ENCODE measurements at places on chromosomes 13 and 19.
A peak's percentile ranks its signal among the peaks of the same experiment; 100 is the strongest.

GRCh38 chr13:110290826-110291225 lies 16.1 kb downstream of the COL4A1 start:
- DNase-seq = no peak

DNA sequence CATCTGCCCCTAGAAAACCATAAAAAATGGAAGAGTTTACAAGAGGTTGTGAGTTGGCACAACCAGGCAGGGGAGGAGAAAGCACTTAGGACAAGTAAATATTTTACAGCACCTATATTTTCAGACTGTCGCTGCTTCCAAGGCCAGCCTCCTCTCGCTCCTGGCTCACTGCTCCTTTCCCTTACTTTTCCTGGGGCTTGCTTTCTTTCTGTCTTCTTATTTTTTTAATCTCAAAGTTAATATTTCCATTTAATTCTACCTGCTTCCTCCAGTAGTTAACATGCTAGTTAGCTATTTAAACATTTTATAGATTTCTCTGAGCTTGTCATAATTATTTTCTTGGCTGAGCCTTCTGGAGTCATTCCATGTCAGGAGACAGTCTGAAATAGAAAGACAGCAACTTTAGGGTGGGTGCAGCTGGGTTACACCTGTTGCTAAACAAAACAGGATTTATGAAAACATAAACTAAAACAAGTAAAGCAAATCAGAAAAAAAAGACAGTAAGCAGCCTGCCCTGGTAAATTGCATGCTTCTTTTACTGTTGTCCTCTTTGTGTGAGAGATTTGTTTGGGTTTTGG lies 330.1 kb downstream of the DLEU7 start:
- DNase-seq = no peak

GRCh38 chr13:47094734-47095434 lies 198.0 kb upstream of the HTR2A start:
- DNase-seq = no peak

- DNase-seq = no peak
These were observed 630.3 kb downstream of the GPC5 start for GRCh38 chr13:92028695-92029094.

DNA sequence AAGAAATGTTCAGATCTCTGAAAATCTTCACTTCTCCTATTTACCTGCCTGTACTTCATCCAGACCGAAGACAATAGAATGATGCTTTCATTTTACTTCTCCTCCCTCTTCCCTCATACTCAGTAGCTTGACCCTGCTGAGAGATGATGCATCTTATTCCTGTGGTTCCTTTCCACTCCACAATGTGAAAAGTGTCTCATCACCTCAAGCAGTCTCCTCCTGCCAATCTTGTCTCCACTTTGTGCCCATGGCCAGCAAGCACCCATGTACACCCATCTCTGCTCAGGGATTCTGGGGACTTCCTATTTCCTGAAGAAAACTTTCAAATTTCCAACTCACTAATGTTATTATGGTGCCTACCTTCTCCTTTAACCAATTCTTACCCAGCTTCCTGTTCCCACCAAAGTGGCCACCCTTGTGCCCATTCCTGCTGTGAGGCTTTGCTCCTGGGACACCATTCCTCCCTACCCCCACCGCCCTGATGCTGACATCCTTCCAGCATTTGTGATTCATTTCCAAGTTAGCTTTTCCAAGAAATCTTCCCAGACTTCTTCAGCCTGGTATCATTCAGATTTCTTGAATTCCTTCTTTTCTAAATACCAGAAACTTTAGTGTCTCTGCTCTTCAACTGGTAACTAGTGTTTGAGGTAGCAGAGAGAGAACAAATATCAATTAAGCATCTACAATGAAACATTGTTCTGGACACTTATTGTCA lies 212.5 kb downstream of the POSTN start:
- no peak for DNase-seq

GRCh38 chr13:33994826-33995502 lies 177.0 kb downstream of the RFC3 start:
- DNase-seq = no peak

- no peak for DNase-seq
These were observed 53.3 kb downstream of the PARP4 start for GRCh38 chr13:24459234-24459633.

- no peak for DNase-seq
These were observed 2.4 kb upstream of the SSBP4 start for GRCh38 chr19:18416778-18417249.

DNA sequence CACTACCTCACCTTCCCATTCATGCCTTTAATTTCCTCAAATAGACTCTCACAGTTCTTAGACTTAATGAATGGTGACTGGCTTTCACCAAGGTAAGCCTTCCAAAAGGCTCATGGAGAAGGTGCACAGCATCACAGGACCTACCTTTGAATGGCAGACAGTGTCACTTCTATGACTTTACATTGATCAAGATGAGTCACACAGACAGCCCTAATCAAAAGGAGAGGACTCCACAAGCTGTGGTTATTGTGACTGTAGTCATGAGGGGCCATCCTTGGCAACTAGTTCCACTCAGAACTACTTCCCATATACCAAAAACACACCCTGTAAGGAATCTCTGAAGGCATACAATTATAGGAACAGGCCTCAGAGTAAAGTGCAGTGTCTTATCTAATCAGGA lies 5.9 kb downstream of the LGALS16 start:
- DNase-seq = no peak

DNA sequence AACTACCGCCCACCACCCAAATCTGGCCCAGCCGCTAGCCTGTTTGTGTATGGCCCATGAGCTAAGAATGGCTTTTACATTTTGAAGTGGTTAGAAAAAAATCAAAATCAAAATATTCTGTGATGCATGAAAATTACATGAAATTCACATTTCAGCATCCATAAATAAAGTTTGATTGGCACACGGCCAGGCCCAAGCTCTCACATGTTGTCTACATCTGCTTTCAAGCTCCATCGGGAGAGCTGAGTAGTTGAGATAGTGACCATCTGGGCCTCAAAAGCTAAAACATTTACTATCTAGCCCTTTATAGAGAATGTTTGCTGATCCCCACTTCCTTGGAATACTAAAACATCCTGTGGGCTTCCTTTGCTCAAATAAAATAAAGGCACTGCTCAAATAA lies 14.5 kb downstream of the RFX2 start:
- no peak for DNase-seq

GRCh38 chr13:20514866-20515265 lies 10.8 kb downstream of the CRYL1 start:
- no peak for DNase-seq

DNA sequence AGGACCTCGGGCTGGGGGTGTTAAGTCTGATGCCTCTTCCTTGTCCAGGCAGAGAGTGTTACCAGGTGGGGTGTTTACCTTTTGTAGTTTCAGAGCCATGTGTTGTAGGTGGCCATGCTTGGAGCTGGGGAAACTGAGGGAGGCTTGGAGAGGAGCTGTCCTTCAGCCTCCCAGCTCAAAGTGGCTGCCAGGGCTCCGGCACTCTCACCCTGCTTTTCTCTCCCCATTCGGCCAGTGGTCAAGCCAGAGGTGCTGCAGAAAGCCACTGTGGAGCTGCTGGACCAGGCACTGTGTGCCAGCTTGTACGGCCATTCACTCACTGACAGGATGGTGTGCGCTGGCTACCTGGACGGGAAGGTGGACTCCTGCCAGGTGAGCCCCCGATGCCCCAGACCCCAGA lies 17.4 kb downstream of the TIMM13 start:
- no peak for DNase-seq

DNA sequence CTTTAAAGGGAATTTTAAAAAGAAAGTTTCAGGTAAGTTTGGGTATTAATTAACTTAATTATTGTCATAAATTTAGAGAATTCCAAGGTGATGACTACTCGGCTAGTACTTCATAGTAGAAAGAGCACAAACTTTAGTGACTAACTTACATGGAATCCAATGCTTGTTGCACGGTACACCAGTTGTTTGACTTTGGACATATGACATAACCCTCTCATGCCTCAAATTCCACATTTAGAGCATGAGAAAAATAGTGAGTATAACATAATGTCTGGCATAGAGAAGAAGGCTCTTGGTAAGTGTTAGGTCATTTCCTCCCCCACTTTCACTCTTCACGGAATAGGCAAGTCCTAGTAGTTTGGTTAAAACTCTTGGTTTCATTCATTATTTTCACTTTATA lies 1249.4 kb upstream of the SLC10A2 start:
- no peak for DNase-seq

- DNase-seq = peak; percentile 52
These were observed 41.6 kb downstream of the HSPH1 start for GRCh38 chr13:31119966-31120700.

DNA sequence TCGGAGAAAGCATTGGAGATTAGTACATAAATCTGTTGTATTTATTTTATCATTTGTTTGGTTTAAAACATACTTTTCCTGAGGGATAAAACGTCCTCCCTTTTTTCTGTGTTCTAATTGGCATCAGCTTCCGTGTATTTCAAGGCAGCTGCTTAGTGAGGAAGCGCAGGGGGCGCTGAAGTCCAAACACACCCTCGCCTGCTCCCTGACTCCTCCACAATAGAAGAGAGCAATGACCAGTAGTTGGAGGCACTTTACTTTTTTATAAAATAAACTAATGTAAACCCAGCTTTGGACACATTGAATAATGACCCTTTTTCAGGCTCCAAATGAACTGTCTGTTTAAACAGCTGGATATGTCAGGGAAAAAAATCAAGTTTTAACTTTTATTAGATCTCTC lies 79.9 kb downstream of the RNASEH2B start:
- no peak for DNase-seq

DNA sequence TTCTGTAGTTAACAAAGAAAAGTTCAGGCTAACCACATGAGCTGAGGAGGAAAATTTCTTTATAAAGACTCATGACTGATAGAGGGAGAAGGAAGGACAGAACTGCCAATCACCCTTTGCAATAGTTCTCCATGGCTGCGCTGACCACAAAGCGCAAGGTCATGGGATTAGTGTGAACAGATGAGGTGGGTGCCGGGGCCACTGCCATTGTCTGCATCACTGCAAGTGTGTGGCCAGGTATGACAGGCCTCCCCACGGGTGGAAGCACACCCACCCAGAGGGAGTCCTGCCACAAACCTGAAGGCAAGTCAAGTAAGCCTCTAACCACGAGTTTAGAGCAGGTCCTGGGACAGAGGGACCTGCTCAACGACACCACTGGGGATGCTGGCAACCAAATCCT lies 128.1 kb downstream of the TUBA3C start:
- DNase-seq = no peak

- no peak for DNase-seq
These were observed 638.8 kb upstream of the SLITRK6 start for GRCh38 chr13:86438034-86438433.
